ENCODE measurements at places on chromosomes 7 and 10.

DNA sequence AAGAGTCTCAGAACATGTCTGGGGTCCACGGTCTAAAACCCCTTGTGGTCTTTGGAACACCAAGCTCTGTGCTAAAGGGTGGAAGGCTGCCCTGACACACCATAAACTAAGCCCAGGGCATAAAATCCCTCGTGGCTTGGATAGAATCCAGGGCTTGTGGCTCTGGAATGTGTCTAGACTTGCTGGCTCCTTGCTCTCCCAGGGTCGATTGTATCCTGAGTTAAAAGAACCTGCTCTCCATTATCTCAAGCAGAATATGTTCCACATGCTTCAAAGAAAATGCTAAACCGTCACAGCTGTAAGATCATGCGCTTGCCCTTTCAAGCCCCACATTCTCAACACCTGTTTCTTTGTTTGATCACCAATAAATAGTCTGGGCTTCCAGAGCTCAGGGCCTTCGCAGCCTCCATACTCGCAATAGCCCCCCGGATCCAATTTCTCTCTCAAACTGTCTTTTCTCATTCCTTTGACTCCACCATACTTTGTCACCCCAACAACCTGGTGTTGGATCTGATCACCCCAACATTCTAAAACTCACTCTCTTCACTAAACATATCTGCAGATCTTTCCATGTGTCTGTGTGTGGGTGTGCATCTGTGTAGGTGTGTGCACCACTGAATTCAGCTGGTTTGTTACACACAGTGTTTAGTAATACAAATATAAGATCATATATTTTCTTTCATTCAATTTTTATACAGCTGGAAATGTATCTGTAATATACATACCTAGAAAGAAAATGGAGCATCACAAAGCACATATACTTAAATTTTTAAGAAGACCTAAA lies 238.5 kb downstream of the ZMYND11 start:
- DNase-seq, result no peak

GRCh38 chr7:3434611-3435010 lies 133.6 kb downstream of the SDK1 start:
- no peak for DNase-seq

DNA sequence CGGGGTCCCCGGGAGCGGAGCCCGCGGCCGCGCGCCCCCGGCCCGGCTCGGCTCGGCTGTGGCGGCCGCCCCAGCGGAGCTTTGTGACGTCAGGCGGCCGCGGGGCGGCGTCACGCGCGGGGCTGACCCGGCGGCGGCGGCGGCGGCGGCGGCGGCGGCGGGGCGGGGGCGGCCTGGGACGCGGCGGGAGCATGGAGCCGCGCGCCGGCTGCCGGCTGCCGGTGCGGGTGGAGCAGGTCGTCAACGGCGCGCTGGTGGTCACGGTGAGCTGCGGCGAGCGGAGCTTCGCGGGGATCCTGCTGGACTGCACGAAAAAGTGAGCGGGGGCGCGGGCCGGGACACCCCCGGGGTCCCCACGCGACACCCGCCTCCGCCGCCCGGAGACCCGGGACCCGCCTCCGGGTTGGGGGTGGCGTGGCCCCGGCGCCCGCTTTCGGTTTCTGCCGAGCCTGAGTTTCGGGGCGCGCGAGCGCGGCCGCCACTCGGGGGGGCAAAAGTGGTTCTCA lies at the start of gene PWWP2B:
PWWP2B (plus strand) TSS at position 165 of the 506 bp plus-strand sequence; CDS start at position 192, 27 bp downstream.
- DNase-seq, result peak; percentile 76

- DNase-seq, result no peak
Measured at GRCh38 chr7:20698469-20698868, 83.0 kb downstream of the ABCB5 start.

DNA sequence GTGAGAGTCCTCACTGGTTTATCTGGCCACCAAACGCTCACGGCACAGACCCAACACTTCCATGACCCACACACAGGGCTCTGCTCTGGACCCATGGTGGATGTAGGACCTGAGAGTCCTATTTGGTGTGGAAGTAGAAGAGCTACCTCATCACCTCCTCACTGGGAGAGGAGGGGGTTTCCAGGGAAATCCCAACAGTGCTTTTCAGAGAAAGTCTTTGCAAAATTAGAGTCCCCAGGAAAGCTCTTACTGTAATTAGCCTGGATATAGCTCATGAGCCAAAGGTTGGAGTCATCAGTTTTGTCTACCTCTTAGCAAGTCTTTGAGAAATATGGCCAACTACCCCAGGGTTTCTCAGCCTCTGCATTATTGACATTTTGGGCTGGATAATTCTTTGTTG lies 34.7 kb upstream of the TARP start:
- no peak for DNase-seq

GRCh38 chr10:107485019-107485418 lies 320.5 kb upstream of the SORCS1 start:
- no peak for DNase-seq

DNA sequence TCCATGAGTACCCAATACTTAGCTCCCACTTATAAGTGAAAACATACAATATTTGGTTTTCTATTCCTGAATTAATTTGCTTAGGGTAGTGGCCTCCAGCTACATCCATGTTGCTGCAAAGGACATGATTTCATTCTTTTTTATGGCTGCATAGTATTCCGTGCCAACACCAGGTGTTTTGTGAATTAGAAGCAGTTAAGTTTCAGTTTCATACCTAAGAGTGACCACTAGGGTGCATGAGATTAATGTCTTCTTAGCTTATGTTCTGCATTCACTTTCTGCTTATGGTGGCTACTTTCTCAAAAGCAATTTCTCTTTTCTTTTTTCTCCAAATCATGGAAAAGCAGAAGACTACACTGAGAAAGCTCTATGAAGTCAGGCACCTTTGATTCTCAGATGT lies 65.1 kb upstream of the VSTM2A start:
- no peak for DNase-seq

GRCh38 chr10:47184724-47185330 lies 115.2 kb upstream of the GDF10 start:
- DNase-seq, result no peak

DNA sequence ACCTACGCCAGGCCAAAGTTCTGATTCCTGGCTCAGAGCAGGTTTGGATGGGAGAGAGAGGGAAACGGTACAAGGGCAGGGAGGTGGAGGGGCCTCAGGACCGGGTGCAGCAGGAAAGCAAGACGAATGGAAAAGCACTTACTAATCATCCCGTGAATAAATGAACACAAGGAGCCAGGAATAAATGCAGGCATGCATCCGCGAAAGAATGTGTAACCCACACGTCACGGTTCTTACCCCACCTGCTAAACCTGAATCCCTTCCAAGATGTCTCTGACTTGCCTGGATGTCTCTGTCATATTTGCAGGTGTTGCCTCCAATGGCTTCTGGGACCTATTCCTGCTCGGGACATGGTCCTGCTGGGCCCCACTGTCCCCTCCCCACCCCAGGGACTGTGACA lies 335.2 kb upstream of the RNF32 start:
- DNase-seq, result no peak

DNA sequence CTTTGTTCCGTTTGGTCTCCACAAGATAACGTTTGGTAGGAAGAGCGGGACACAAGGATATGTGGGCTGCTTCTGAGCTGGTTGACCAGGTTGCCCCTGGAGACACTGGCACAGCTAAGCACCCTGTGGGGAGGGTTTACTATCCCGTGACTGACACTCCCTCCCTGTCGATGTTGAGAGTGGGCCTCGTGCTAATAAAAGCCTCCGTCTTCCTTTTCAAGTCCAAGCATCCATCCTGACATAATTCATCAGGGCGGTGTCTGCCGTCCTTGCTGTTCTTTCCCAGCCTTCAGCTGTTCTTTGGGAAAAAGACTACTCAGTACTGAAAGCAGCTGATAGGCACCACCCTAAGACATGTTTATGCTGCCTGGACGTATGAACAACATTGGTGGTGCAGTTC lies 49.6 kb downstream of the SHH start:
- no peak for DNase-seq

GRCh38 chr10:8504499-8504898 lies 450.0 kb downstream of the GATA3 start:
- DNase-seq, result no peak

DNA sequence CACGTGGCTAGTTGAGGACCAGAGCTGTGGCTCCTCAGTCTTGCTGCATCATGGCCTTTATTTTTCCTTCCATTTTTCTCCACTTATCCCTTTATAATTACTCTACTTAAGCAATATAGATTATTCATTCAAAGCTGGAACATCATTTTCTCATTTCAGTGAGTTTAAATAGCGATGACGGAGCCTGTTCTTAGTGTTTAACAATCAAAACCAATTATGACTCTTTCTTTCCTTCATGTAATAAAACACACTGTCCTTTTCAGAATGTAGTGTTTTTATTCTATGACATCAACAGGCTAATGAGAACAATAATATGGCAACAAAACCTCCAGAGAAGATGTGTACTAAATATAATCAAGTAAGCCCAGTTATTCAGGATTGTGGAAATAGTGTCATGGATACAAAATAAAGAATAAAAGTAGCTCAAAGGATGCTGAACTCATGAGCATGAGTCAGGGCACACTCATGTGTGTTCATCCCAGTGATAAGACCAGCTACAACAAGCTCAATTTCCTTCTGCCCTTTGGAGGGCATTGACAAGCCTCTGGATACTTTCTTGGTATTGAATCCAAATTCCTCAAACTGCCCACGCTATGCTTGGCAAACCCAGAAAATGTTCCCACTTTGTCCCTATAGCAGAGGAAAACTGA lies 188.4 kb downstream of the CYP26A1 start:
- no peak for DNase-seq

GRCh38 chr10:15433850-15434537 lies 62.9 kb upstream of the FAM171A1 start:
- no peak for DNase-seq

- DNase-seq, result no peak
Measured at GRCh38 chr10:96560966-96561887, 25.6 kb downstream of the TM9SF3 start.

GRCh38 chr10:30536578-30536977 lies 93.0 kb downstream of the LYZL2 start:
- no peak for DNase-seq

DNA sequence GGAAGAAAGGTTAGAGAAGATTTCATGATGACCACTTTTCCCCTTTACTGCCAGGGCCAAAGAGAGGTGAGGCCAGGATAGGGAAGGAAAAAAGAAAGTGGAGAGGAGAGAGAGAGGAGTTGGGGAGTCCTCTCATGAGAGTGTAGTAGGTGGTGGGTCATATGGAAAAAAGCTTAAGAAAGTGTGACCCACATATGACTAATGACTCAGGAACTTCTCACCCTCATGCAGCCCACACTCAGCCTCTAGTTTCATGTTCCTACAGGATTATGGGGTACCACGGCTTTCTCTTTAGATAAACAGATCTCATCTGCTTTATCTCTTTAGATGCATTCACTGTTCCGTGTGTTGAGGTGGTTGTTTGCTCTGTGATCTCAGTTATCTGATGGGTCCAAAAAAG lies 462.5 kb upstream of the IGFBP3 start:
- DNase-seq, result no peak

DNA sequence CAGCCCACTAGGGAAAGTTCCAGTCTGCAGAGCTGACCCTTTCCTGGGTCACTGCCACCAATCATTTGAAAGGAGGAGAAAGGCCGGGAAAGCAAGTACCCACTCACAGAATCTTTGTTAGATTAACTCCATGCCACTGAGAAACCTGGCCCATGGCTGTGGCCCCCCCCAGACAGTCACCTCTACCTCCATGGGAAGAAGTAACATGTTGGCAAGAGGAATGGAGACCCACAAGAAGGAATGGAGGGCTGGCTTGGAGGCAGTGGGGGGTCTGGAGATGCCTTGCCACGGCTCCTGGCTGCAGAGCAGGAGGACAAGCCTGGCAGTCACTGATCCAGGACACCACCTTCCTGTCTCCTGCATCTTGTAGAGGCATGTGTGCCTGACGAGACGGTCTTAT lies 32.9 kb downstream of the CUZD1 start:
- DNase-seq, result no peak

- no peak for DNase-seq
Measured at GRCh38 chr10:111384556-111384955, 307.7 kb downstream of the ADRA2A start.

DNA sequence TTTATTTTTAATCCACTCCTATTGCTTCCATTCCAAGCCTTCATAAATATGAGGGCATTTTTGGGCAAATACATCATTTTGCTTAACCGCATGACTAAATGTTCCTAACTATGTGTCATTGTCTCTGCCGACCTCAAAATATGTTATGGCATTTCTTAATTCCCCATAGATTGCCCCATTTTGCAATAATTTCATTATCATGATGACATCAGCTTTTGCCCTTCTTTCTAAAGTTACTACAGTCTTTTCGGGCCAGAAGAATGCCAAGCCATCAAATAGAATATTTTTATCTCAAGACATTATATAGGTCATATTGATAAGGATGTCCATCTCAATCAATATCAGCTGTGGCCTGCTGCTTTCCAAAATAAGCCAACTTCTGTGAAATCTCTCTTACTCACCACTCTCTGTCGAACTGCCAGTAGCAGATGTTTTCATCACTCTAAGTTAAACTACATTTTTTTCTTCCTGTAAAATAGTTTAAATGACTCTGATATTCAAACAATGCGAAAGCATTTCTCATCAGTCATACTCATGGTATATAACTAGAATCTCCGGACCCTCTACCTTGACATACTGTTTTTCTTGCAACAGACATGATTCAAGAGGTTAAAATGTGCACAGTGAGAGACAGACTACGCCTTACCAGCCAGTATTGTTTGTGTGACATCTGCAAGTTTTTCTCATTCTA lies 1254.6 kb upstream of the CELF2 start:
- no peak for DNase-seq

GRCh38 chr7:30971440-30971839 lies 7.7 kb downstream of the GHRHR start:
- DNase-seq, result no peak

- no peak for DNase-seq
Measured at GRCh38 chr10:58576751-58577436, 64.2 kb downstream of the BICC1 start.

DNA sequence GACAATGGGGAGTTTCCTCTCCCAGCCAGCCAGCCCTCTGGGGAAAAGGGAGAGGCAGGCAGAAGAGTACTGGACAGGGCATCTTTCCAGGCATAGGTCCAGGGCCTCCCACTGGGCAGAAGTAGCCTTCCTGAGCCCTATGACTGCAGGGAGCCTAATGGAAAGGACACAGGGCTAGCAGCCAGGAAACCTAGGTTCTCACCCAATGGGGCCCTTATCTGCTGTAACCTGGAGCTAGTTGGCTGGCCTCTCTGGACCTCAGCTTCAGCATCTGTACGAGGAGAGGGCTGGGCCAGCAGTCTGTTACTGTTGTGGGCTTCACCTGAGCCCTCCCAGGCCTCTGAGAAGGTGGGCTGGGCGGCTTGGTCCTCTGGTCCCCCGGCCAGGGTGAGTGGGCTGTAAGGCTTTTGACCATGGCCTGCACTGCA lies 22.4 kb downstream of the LDB3 start:
- DNase-seq, result peak; percentile 70

- no peak for DNase-seq
Measured at GRCh38 chr10:71529207-71529827, 132.6 kb downstream of the CDH23 start.

All from Right ventricle myocardium superior (tissue), 1 donor.